ENCODE measurements at places on chromosomes 4 and X.

GRCh38 chr4:79413886-79414285 is 5.9 kb upstream of the GK2 start:
- no peak for DNase-seq

DNA sequence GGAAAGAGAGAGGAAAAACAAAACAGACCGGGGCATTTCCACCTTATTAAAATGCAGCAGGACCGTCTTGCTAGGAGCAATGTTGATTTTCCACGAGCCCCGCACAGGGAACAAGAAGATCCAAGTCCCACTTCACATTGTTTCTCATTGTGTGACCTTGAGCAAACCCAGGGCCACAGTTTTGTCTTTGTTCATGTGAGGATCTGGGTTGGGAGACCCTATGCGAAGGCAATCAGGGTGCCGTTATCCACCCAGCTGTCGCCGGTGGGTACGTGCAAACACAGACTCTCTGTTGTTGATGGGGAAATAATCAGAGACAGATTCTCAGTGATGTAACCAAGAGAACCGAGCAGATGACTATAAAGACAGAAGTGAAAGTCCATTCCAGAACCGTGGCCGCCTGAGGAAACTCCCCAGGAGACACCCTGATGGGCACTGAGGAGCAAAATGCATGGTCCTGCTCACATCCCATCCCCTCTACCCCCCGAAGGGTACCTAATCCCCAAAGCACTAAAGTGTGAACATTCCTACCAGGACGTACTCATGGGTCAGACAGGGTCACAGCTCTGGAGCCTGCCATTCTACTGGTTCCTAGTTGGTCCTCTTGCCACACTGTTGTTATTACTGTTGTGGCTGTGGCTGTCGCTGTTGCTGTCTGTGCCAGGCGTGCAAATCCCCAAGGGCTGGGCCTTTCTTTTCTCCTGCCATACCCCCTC is 102.7 kb upstream of the RBPJ start:
- DNase-seq, result no peak

- no peak for DNase-seq
Observed at GRCh38 chrX:7943600-7944245, 16.5 kb upstream of the PNPLA4 start.

GRCh38 chr4:8079031-8079885 is 79.4 kb downstream of the ABLIM2 start:
- DNase-seq, result no peak

DNA sequence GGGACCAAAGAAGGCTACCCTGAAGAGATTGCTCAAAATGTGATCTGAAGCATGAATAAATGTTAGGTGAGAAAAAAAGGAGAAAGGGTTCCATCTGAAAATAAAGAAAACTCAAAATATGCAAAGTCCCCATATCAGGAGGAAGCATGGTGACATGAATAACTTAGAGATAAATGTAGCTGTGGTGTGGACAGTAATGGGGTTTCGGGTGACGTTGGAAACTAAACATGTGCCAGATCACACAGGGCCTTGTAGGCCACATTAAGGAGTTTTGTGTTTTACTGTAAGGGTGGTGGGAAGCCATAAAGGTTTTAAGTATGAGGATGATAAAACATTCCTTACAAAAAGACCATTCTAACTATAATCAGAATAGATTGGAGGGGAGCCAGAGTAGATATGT is 40.3 kb upstream of the ACSL4 start:
- no peak for DNase-seq

DNA sequence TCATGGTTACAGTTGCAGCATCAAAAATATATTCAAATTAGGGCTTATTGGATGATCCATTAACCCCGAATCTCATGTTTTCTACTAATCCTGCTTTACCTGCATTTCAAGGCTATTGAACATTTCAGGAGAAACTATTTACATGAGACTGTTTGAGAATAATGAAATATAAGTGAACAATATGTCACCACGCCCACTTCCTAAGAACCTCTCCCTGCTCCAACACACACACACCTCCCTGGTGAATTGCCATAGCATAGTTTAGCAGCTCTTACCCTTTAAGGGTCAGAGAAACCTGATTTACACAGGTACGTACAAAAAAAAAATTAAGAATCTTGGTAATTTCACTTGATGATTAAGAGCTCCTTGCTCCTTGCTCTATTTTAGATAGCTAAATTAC is 113.4 kb downstream of the ANXA5 start:
- DNase-seq, result no peak

GRCh38 chr4:35102066-35102465 is 1142.2 kb downstream of the ARAP2 start:
- DNase-seq, result no peak

GRCh38 chr4:77579406-77580076 is 26.1 kb upstream of the CXCL13 start:
- peak; percentile 78 for DNase-seq

- DNase-seq, result no peak
Observed at GRCh38 chr4:15405018-15405417, 22.8 kb upstream of the C1QTNF7 start.

DNA sequence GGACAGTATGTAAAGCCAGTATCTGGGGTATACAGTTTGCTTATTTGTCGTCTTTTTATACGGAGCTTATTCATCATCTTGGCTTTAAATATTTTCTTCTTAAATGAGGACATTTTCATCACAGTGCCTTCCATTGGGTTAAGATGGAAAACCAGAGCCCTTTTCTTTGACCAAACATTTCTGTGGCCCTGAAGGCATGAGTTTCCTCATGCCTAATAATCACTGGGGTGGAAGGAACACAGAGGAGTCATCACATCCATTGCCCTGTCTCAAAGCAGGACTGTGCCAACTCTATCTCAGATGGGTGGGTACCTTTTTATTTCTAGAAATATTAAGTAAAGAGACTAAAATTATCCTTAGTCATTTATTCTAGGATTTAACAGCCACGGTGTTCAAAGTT is 40.0 kb downstream of the CHRDL1 start:
- no peak for DNase-seq

- no peak for DNase-seq
Observed at GRCh38 chr4:8657381-8658088, 65.0 kb downstream of the CPZ start.

DNA sequence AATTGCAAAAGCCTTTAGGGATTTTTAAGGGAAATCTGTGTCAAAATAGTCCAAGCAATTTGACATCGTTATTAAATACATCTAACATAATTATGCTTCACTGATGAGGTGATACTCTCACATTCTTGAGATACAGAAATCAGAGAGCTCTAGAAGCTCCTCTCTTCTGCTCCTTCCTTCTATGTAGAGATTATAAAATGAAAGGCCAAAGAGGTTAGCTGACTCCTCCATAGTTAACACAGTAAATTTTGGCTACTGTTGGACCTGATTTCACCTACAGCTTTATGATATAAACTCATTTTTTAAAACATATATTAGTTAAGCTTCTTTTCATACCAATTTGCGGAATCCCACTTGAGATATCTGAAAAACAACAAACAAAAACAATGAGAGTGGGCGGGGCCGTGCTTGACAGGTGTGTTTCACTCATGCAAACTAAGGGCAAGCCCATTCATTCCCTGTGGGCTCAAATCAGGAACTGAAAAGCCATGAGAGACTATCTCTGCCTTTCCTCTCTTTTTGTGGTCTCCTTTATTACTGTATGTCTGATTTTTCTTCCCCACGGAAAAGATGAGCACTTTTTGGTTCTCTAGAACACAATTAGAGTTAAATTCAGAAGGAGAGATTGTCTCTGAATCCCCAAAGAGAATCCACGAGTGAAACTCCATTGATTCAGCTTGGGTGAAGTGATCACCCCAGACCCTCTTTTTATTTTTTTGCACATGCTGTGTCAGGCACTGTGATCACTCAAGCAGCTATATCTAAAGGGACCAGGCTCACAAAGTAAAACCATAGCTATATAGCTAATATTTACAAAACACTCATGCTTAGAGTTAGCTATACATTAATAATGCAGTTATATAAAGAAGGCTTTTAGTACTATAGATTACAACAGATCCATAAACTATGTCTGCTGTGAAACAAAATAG is 566.3 kb downstream of the IL15 start:
- no peak for DNase-seq

- peak; percentile 76 for DNase-seq
Observed at GRCh38 chr4:4852591-4853362, 6.7 kb upstream of the MSX1 start.

- DNase-seq, result no peak
Observed at GRCh38 chr4:1855333-1856070, 454 bp downstream of the LETM1 start.

- DNase-seq, result no peak
Observed at GRCh38 chr4:1629699-1630083, 54.4 kb downstream of the FAM53A start.

DNA sequence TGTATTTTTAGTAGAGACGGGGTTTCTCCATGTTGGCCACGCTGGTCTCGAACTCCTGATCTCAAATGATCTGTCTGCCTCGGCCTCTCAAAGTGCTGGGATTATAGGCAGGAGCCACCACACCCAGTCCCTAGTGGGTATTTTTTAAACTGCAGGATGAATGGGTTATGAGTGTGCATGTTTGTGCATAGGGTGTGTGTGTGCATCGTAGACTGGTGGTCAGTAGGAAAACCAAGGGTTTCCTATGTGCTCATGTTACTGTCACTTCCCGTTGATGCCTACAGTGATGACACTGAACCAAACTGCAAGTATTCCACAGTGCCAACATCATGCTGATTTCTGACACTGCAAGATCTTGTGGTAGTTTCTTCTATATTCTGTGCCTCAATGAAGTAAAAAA is 41.1 kb downstream of the DDIT4L start:
- DNase-seq, result no peak

GRCh38 chr4:183971929-183972490 is 66.9 kb downstream of the STOX2 start:
- DNase-seq, result no peak

DNA sequence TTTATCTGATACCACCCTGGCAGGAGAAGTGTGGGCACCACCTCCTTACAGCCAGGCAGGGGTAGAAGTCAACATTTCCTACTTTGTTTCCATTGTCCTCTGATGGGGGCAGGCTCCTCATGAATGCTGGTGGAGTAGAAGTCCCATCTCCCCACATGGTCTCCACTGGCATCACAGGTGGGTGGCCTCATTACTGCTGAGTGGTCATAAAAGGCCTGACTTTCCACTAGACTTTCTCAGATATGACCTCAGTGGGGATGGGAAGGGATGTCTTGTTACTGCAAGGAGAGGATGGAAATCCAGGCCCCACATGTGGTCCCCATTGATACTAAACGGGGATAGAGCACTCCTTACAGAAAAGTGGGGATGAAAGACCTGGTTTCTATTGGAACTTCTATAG is 18.6 kb upstream of the BMP2K start:
- DNase-seq, result no peak

DNA sequence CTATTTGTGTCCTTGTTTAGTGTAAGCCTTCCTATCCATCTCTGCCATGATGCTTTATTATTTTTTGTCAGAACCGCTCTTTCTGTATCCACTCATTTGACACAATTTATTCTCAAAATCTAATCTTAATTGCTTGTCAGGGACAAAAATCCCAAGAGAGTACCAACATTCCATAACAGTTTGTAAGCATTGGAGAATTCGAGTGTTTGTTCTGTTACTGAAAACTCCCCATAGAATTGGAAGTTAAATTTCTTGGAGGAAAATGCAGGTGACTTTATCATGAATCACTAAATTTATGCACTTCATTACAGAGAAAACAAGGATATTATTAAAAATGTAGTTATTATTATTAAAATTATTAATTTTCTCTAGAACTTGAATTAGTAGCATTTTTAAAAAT is 1986.1 kb downstream of the ARAP2 start:
- no peak for DNase-seq

DNA sequence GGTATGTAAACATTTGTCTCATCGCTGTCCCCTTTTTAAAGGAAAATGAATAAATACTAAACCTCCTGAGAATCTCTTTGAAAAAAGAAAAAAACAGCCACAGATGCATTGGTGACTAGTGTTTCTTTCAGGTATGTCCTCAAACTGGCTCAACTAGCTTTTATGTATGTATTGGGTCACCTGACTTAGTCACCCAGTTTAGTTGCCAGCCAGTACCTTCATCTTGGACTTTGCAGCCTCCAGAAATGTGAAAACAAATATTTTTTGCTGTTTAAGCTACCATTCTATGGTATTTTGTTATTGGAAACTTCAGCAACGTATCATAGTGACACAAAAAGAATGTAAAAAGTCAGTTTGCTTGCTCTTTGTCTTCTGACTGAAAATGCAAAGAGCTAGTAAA is 1263.5 kb downstream of the FAM133A start:
- no peak for DNase-seq

- peak; percentile 17 for DNase-seq
Observed at GRCh38 chr4:9999956-10000561, 21.2 kb downstream of the SLC2A9 start.

- DNase-seq, result no peak
Observed at GRCh38 chrX:2897311-2897689, 31.8 kb downstream of the ARSD start.

DNA sequence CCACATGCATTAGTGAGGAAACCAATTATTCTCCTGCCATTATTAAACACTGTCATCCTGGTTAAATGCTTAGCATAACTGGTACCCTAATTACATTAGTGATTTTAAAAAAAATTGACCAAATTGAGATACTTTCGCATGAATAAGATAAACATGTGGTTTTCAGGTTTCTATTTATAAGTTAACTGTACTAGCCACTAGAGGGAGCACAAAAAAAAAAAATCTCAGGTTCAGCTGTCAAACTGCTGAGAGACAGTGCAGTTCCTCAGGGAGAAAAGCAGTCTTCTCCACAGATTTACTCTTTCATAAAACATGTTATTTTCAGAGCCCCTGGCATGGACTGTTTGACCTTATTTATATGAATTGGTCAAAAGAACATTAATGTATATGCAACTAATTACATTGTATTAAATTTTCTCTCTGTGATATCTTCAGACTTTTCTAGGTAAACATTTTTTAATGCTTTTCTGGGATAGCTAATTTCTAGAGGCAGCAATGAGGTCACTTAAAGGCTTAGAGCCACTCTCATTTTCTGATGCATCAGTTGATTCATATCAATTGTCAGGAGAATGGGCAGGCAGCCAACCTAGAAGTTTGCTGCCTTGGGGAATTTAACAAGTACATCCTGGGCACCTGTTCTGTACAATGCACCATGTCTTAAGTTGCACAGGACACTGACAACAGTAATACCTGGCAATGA is 167.5 kb downstream of the CDS1 start:
- DNase-seq, result peak; percentile 65

DNA sequence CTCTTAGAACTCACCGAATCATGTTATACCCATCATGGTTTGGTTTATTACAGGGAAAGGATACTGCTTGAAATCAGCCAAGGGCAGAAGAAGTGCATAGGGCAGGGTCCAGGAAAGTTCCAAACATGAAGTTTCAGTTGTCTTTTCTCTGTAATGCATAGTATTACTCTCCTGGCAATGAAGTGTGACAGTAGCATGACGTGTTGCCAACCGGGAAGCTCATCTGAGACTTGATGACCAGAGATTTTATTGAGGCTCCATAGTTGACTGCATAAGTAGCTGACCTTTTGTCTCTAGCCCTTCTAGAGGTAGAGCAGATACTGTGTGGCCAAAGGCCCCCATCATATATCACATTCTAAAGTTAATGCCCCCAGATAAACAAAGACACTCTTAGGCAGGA is 72.1 kb downstream of the BEND4 start:
- no peak for DNase-seq

GRCh38 chrX:15418041-15418706 is 34.0 kb upstream of the VEGFD start:
- DNase-seq, result peak; percentile 88

- no peak for DNase-seq
Observed at GRCh38 chr4:105622269-105622668, 69.8 kb downstream of the ARHGEF38 start.

- DNase-seq, result peak; percentile 67
Observed at GRCh38 chrX:149497626-149498025, 7.5 kb downstream of the IDS start.

- DNase-seq, result peak; percentile 62
Observed at GRCh38 chr4:142347241-142347640, 498.9 kb downstream of the INPP4B start.

GRCh38 chr4:143559757-143560147 is 46.2 kb downstream of the SMARCA5 start:
- no peak for DNase-seq
